ENCODE measurements at places on chromosomes 2 and 18. TPM values are rescaled to one million over a fixed set of nuclear protein-coding genes. Genes with fewer than 3 reads are reported as not detected.

ITM2C gene
- total RNA-seq, result 1,048 TPM

DNA sequence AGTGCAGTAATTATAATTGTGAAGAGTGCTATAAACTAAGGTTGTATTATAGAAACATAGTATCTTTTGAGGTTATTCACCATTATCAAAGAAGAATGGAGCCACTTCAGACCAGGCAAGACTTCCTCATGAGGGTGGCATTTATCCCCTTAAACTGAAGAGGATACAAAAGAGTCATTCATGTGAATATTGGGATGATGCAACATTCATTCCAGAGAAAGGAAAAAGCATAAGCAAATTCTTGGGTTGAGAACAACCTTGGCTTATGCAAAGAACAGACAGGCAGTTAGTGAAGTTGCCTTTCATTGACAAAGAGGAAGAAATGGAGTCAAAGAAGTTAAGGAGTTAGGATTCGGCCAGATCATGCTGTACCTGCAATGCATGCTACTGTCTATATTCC is 682.5 kb downstream of the MBD2 start:
- no peak for DNase-seq

GRCh38 chr2:30847329-30847728 is 40.1 kb upstream of the CAPN13 start:
- no peak for DNase-seq

DNA sequence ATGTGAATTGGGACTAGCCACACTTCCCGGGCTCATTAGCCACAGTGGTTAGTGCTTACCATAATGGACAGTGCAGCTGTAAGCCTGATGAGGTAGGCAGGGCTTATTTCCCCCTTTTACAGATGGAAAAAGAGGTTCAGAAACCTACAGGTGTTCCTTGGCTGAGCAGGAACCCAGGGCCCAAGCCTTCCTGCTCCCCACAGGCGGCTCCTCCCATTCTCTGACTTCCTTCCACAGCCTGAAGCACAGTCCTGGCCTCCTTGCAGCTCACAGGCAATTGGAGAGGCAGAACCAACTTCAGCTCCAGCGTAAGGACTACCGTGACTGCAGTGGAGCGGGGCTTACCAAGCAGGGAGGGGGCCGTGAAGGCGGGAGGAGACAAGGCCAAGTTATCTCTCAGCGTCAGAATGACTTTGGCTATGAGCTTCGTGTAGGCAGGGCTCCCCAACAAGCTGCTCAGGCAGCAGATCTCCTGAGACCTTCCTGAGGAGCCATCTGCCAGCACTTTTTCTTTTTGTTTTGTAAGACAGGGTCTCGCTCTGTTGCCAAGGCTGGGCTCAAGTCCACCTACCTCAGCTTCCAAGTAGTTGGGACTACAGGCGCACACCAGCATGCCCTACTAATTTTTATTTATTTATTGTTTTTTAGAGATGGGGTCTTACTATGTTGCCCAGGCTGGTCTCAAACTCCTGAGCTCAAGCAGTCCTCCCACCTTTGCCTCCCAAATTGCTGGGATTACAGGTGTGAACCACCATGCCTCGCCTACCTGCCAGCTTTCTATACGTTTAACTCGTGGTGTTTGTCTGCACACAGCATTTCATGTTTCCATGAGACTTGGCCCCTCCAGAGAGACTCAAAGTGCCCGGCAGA is 34.2 kb upstream of the NT5DC4 start:
- no peak for DNase-seq

Data from mucosa of descending colon (tissue), 3 donors.